ENCODE measurements at places on chromosomes 2 and 18.

- DNase-seq = no peak
These were observed 6.0 kb downstream of the SPATA3 start for GRCh38 chr2:231001921-231002320.

DNA sequence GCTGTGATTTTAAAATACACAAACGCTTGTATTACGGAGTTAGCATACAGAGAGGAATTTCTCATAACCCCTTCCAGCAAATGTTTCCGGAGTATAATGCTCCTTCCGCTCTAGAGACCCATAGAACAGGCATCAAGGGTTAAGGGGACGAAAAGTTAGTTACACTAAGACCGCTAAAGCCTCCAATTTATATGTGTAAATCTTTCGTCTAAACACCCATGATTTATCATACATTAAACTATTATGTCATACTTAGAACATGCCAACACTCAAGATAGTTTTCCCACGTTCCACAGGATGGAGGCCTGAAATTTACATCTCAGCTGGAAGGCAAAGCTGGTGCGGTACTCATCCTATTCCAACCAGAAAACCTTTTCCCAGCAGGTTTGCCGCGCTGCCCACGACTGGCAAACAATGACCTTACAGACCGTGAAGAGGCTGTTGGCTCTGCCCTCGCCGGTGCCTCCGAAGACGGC, 650 bp downstream of the ORMDL1 start:
- DNase-seq = no peak

GRCh38 chr2:215878476-215879063, 134.8 kb downstream of the MREG start:
- no peak for DNase-seq

GRCh38 chr2:110718382-110718781, 14.0 kb upstream of the ACOXL start:
- no peak for DNase-seq

DNA sequence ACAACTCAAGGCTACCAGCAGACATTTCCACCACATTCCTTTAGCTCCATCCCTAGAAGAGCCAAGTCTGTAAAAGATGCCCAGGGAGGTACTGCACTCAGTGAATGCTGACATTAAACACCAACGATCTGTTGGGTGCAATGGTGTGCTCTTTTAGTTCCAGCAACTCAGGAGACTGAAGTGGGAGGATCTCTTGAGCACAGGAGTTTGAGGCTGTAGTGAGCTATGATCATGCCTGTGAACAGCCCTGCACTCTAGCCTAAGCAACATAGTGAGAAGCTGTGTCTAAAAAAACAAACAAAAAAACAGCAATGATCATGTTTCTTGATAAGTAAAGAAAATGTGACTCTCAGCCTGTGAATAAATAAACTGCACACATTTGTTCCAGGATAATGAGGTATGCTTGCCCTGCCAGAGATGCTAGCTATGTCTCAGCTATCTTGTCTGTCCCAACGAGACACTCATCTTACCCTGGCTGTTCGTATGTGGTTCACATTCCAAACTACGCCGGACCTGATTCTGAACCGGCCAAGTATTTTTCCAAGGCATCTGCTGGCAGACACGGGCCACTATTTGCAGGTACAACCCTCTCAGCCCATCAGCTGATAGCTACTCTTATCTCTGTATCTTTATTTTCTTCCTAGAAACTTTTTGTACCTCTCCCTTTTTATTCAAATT, 21.8 kb downstream of the TMEM182 start:
- no peak for DNase-seq

- no peak for DNase-seq
These were observed 261.6 kb upstream of the ZNF804A start for GRCh38 chr2:184336688-184337087.

- peak; percentile 78 for DNase-seq
These were observed 2.3 kb upstream of the PLEKHH2 start for GRCh38 chr2:43634604-43635306.

- no peak for DNase-seq
These were observed 38.3 kb downstream of the ALMS1 start for GRCh38 chr2:73423913-73424312.

DNA sequence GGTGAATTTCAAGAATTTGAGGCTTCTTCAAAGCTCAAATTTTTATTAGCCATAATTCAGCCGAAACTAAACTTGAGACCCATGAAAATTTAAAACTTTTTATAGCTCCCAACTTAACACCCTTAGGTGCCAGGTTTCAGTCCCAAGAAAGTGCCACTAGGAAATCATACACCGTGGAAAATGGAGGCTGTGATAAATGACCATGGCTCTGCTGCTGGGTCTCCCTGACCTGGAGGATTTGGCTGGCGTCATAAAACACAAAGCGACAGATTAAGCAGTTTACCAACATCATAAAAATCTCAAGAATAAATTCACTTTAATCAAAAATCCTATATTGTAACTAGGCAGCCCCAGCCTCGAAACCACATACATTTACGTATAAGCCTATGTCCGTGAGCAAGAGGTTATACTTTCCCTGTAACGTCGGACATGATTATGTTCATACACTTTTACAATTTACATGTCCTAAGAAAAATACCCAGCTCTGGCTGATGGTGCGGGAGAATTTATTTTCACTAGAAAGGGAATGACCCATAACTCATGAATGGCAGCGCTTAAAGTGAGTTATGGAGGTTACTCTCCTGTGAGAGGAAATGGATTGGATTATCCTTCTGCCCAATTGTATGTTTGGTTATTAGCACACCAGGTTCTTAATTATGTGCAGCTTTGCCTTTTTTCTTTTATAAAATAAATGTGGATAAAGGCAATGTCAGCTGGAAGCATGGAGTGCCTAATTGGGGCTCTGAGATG, 329.4 kb downstream of the AGPS start:
- DNase-seq = no peak

GRCh38 chr2:96734880-96735583, 4.8 kb downstream of the LMAN2L start:
- DNase-seq = no peak

DNA sequence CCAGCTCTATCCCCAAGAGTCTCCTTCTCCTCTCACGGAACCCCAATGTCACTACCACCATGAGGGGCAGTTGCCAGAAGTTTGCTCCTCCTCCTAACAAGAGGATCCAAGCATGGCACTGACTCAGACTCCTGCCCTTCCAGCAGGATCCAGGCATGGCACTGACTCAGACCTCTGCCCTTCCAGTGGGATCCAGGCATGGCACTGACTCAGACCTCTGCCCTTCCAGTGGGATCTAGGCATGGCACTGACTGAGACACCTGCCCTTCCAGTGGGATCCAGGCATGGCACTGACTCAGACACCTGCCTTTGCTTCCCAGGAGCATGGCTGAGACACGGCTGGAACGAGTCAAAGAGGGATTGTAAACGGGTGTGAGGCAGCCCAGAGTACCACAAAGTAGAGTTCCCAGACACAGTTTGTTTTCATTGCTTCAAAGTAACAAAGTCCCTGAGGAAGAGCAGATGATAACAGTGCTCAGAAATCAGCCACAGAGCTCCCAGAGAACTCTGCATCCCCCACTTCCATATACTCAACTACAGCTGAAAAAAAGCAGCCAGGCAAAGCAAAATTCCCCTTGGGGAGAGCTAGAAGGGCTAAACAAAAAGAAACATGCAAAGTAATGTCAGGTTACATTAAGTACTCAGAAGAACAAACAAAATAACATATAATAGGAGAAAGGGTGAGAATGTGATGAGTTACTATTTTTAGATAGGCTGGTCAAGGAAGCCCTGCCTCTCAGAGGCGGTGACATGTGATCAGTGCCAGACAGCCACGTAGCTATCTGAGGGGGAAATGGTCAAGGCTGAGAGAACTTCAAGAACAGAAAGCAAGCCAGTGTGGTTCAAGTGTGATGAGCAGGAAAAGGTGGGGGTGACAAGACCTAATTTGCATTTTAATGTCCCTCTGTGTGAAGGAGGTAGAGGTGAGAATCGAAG, 3.0 kb downstream of the BUB1 start:
- DNase-seq = no peak

GRCh38 chr2:138185827-138186226, 221.6 kb downstream of the HNMT start:
- no peak for DNase-seq

DNA sequence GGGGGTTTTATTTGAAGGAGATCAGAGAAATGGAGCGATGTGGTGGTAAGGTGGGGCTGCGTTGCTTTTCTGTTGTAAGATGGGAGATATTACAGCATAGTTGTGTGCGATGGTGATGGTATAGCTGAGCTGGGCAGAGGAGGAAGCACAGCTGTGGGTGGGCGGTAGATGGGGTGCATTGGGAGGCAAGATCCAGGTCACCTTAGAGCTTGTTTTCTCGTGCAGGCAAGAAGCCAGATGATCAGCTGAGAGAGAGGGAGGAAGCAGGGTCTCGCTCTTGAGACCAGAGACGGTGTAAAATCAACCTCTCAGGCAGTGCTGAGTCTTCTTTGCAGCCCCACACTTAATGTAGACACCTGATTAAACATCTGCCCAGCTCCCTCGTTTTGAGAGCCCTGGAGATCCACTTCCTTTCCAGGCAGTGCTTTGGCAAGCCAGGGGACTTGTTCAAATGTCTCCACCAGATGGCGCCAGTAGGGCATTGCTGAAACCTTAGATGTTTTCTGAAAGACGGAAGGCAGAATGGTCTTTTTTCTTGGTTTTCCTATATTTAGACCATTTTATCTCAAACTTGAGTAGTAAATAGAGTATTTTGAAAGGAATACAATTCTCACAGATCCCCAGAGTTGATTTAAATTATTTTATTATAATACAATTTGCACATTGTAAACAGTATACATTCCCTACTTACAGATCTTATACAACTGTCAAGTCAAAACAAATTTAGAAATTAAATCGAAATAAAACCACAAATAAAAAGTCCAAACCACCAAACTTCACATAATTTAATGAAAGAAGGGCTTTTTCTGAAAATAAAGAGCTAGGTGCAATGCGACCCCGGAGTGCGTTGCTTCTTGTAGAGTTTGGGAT, 21.1 kb upstream of the LYPD6B start:
- peak; percentile 2 for DNase-seq

DNA sequence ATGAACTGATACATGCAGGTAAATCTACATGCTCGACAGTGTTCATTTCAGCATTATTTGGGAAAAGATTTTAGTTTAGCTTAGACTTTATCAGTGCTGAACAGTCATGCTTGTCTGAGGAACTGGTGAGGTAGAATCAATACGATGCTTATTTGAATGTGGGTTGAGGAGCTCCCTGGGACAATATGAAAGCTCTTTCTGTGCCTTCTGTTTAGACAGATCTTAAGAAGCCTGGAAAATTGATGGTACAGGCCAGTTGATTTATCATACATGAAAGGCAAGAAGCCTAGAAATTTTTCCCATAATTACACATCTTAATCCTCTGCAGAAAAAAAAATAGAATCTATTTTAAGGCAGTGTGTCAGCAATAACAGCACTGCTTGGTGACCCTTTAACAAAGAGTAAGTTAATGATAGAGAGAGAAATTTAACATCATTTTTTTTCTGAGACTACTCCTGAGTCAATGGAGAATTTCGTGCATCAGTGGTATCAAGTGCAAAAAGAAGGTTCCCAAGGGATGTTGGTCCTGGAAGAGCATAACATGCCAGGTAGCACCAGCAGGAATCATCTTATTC, 252.2 kb upstream of the CDH20 start:
- DNase-seq = no peak

DNA sequence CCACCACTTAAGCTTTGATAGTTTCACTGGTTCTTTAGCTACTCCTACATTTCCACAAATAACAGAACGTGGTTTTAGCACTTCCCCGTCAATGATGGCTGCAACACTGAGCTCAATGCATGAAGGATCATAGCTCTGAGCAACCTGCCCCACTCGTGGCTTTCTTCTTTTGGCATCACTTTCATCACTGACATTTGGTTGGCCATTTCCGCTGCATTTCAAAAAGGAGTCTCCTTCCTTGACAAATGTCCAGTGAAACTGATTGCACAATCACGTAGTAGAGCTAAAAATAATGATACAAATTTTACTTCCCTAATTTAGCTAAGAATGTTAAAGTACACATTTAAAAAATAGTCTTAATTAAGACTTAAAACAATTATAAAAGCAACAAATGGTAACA, 205.2 kb upstream of the HDAC4 start:
- no peak for DNase-seq

DNA sequence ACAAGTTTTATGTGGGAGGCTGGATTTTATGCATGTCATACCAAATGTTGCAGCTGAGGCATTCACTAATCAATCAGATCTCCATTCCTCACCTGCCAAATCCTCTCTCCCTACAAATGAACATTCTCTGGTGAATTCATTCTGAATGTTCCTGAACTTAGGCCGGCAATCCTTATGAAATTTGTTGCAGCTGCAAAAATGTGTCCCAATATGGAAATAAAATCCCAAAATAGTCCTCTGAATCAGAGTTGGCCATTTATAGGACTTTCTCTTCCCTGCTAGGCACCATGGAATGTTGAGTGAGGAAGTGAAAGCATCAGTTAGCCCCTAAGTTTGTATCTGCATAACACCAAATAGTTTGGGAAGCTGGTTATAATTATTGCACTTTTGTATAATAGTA, 25.6 kb downstream of the GCA start:
- no peak for DNase-seq

- DNase-seq = no peak
These were observed 142.1 kb downstream of the FAM124B start for GRCh38 chr2:224259831-224260230.

- DNase-seq = no peak
These were observed 324.4 kb downstream of the TSN start for GRCh38 chr2:122079844-122080243.

- no peak for DNase-seq
These were observed at the start of gene VWC2L for GRCh38 chr2:214410918-214411554. VWC2L (plus strand) TSS chr2:214411054; CDS start chr2:214414194, 3,140 bp downstream.

DNA sequence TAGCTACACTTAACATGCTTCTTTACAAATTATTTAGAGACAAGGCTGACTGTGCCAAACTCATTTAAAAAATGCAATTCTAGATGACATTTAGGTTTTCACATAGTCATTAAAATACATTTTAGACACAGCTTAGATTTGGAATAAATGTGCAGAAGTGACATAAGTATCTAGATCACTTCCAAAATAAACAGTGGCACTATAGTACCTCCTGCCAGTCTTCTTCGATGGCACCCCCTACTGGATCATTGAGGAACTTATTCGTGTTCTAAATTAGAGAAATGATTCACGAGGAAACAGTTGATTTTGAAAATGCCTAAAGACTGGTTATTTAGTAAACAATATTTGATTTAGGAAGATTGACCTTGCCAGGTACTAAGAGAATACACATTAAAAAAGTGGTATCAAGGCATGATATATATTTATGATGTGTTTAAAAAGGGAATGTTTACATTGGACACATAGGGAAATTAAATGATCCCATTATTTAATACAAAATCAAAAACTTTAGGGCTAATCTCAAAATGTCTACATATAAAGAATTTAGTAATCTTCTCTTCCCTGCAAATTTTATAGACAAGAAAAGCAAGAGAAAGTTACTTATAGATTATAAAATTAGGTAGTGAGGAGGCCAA, 323.9 kb downstream of the XIRP2 start:
- DNase-seq = no peak

- DNase-seq = no peak
These were observed 540.6 kb upstream of the GCFC2 start for GRCh38 chr2:76251342-76251741.
